ENCODE measurements at places on chromosomes 2 and 18.
A peak's percentile ranks its signal among the peaks of the same experiment; 100 is the strongest.

GRCh38 chr2:46610021-46610420, 130.7 kb downstream of the TMEM247 start:
- DNase-seq: no peak

DNA sequence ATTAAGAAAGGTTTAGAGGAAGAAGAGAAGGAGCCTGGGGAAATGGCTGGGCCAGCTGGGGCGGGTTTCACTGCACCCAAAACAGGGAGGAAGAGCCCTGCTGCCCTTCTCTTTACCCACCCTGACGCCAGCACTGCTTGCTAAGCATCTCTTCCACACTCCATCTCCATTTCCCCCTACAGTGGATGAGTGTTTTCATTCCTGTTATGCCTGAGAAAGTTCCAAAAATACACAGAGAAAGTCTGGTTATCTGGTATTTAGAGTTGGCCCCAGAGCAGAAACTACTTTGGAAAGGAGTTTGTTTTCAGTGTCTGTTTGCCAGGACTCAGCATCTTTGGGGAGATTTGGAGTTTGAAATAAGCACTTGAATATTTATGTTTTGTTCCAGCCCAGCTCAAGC, 451.0 kb downstream of the SLC4A3 start:
- DNase-seq: peak; percentile 62

- no peak for DNase-seq
Observed at GRCh38 chr2:216235896-216236295, 126.7 kb downstream of the XRCC5 start.

DNA sequence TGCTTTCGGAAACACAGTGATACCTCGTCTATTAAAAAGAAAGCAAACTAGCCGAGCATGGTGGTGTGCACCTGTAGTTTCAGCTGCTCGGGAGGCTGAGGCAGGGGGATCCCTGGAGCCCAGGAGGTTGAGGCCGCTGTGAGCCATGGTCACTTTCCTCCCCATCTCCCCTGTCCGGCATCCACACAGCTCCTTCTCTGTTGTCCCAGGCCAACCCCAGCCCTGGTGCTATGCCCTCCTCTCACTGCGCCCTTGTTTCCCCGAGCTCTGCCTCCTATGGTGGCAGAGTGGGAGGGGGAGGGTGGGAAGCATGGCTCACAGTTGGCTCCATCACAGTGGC, 15.4 kb downstream of the RTP5 start:
- DNase-seq: no peak

DNA sequence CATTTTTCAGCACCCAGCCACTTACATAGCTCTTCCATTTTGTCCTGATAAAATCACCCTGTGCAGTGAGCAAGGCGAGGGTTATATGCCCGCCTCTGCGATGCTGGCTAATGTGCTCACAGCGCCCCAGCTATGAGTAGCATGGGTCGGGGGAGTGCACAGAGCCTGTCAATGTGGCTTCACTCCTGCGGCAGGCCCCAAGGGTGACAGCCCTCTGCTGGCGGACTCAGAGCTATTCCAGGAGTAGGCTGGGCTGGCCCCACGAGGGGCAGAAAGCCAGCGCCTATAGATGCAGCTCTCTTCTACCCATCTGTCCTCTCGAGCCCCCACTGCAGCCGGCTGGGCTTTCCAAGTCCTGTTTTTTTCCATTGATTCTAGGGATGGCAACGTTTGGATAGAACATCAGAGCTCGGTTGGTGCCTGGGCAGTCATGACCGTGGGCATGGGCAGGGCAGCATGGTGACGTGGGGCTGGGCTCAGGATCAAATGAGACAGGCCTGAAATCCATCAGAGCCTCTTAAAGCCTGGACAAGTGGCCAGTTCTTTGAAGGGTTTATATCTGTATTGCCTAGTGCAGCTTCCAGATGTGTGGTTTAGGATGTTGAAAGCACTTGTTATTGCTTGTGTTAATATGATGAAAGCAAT, 134.7 kb downstream of the MCFD2 start:
- peak; percentile 42 for DNase-seq

DNA sequence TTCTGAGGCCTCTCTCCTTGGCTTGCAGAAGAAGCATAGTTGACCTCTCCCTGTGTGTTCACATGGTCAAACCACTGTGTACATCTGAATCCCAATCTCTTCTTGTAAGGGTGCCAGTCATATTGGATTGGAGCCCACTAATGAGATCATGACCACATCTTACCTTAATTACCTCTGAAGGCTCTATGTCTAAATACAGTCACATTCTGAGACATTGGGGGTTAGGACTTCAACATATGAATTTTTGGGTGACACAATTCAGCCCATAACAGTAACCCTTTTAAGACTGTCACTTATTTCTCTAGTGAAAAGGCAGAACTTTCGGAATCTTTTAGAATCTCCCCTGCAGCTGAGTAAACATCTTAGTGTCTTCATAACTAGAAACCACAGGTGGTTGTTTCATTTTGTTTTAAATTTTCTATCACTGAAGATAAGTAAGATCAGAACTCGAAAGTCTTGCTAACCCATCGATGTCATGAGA, 33.3 kb downstream of the BMP10 start:
- peak; percentile 33 for DNase-seq

GRCh38 chr2:71667256-71668182, 214.2 kb downstream of the DYSF start:
- DNase-seq: no peak

DNA sequence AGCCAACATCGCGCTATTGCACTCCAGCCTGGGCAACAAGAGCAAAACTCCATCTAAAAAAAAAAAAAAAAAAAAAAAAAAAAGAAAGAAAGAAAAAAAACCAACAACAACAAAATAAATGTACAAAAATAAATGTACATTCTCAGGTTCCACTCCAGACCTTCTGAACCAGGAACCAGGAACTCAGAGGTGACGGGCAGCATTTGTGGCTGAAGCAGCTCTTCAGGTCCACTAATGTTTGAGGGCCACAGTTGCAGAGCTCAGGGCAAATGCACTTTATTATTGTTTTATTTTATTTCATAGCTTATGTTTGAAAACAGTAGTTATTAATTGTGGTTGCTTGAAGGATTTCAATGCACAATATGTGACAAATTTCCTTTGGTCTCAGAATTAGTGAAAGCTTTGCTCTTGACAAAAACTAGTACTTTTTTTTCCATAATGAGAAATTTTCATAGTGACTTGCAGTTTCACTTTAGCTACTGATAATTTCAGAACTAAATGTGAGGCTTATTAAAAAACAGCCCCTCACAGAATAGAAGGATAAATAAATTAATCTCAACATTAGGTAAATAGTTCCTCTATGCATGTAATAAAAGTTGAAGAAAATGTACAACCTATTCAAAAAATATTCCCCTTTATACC, 378.4 kb upstream of the SPHKAP start:
- no peak for DNase-seq

GRCh38 chr2:85611705-85612587, at the start of gene C2orf68:
TSS of gene C2orf68 (minus strand) at chr2:85612066. CDS start at chr2:85611984, 82 bp downstream.
- peak; percentile 86 for DNase-seq

DNA sequence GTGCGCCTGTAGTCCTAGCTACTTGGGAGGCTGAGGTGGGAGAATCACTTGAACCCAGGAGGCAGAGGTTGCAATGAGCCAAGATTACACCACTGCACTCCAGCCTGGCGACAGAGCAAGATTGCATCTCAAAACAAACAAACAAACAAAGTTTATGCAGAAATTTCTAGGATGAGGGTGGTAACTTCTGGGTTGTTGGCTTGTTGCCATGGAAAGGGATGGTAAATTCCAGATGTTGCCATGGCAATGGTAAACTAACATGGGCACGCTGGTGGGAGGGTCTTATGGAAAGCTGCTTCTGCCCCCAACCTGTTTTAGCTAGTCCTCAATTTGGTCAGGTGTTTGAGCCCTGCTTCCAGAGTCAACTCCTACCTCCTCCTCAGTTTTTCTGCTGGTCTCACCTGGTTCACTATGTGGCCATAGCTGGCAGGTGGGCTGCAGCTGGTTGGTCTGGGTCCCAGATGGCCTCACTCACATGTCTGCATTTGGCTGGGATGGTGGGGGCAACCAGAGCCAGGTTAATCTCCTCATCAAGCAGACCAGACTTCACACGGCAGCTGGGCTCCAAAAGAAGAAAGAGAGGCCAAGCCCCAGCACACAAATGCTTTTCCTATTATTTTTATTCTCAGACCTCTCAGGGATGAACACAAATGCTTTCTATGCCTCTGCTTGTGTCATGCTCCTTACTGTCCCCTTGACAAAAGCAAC, 26.6 kb upstream of the TEX44 start:
- no peak for DNase-seq

GRCh38 chr2:143223556-143223955, 94.3 kb downstream of the ARHGAP15 start:
- no peak for DNase-seq

DNA sequence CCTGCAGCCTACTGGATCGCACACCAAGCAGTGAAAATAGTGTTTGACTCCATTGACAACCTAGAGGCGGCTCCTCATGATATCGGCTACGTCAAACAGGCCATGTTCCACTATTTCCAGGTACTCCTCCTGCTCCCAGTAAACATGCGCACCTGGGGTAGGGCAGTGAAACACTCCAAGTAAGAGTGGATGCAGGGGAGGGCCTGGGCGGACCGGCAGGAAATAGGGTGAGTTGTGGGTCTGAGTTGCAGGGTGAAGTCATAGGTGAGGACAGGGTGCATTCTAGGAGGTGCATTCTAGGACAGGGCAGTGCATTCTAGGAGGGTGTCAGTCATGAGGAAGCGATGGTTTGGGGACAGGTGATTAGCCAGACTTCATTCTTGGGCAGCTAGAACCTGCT, 5.0 kb downstream of the NAGK start:
- no peak for DNase-seq

GRCh38 chr2:65443509-65444186, 11.2 kb upstream of the SPRED2 start:
- DNase-seq: peak; percentile 31

DNA sequence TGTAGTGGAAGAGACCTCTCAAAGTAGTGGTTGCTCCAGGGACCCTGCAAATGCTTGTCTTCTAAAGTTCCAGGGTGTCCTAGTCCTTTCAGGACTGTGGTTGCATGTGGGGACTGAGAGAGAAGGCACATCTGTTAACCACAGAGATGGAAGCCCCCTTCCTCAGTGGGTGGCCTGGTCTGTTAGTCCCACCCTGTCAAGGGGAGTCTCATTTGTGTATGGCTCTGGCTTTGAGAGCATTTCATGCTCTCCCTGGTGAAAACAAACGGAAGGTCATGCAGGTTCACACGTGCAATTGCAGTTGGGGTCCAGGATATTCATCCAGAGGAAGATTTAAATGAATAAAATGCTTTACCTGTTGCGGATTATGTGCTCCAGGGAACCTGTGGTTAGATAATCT, 219.6 kb downstream of the PRKCE start:
- no peak for DNase-seq

DNA sequence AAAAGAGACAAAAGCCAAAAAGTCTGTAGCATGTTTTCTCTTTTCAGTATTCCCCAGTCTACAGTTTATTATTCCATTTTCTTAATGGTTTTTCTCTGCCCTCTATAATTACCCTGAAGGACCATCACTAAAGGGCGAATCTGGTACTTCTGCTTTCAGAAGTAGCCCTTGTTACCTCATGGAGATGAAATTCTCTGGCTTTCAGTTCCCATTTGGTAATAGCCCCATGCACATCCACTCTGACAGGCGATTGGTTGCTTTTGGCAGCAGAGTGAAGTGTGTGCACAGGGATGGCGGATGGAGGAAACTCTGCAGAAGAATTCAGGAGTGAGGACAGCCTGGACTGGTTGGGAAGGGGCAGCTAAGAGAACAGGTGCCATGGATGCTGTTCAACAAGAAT, 66.3 kb upstream of the NABP1 start:
- no peak for DNase-seq

Measured in fibroblast of upper back skin (primary cell).